ENCODE measurements at places on chromosomes 13 and 19.
A peak's percentile ranks its signal among the peaks of the same experiment; 100 is the strongest.

DNA sequence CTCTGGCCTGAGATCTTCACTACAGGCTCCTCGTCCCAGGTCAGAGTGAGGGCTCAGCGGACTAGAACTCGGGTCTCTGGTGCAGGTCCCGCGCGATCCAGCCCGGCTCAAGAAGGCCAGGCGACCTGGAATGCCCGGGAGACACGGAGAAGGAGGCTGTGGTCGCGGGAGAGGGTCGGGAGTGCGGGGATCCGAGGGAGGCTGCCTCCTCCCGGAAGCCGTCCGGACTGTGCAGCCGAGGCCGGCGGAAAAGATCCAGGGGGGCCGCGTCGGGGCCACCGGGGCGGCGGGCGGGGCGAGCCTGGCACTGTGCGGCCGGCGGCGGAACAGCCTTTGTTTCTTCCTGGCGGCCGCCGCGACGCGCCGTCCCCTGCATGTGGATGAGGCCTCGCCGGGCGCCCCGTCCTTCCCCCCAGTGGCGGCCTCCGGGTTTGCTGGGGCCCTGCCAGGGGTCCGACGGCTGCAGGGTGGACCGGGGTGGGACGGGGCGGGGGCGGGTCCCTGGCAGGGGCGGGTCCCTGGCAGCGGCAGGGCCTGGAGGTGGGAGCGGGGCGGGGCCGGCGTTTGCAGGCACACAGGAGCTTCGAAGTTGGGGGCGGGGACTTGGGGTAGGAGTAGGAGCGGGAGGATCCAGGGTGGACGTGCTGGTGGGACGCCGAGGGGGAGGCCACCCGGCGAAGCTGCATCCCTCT is 1.0 kb upstream of the SLC7A10 start:
- DNase-seq = no peak

DNA sequence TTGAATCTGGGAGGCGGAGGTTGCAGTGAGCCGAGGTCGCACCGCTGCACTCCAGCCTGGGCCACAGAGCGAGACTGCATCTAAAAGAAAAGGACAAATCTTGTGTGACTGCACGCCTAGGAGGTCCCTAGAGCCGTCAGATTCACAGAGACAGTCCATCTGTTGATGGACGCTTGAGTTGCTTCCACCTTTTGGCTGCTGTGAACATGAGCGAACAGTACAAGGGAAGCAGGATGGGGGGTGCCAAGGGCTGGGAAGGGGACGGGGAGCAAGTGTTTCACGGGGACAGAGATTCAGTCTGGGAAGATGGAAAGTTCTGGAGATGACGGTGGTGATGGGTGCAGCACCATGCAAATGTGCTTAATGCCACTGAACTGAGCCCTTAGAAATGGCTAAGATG is 78.7 kb downstream of the GNG7 start:
- no peak for DNase-seq

DNA sequence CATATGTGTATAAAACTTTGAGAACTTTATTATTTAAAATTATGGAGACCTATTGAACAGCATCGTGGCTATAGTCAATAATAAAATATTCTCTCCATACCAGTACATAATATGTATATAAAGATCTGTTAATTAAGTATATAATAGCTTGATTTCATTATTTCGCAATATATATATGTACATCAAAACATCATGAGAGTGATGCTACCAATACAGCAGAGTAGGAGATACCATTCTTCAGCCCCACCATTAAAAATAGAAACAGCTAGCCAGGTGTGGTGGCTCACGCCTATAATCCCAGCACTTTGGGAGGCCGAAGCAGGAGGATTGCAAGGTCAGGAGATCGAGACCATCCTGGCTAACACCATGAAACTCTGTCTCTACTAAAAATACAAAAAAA is 1755.3 kb upstream of the SPRY2 start:
- DNase-seq = no peak

GRCh38 chr13:92354583-92354982 is 872.0 kb upstream of the GPC6 start:
- DNase-seq = no peak

GRCh38 chr19:51418707-51419106 is 1.3 kb upstream of the SIGLEC10 start:
- no peak for DNase-seq

DNA sequence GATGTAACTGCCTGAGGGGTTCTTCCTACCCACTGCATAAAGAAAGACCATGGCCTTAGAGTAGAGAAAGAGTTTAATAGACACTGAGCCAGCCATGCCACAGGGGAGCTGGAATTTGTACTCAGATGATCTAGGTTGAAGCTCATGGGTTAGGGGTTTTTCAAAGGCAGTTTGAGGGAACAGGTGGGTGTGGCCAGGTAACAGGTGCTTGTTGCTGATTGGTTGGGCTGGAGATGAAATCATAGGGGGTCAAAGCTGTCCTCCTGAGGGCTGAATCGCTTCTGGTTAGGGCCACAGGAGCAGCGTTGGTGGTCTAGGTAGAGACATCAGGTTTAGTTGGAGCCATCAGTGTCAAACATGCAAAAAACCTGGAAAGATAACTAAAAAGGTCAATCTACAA is 59.2 kb upstream of the CSNK1A1L start:
- no peak for DNase-seq

GRCh38 chr13:112803422-112803821 is 113.6 kb downstream of the ATP11A start:
- peak; percentile 79 for DNase-seq

GRCh38 chr13:58298556-58299135 is 667.1 kb downstream of the PCDH17 start:
- DNase-seq = no peak

GRCh38 chr13:46598140-46598819 is 45.3 kb downstream of the LRCH1 start:
- peak; percentile 78 for DNase-seq

DNA sequence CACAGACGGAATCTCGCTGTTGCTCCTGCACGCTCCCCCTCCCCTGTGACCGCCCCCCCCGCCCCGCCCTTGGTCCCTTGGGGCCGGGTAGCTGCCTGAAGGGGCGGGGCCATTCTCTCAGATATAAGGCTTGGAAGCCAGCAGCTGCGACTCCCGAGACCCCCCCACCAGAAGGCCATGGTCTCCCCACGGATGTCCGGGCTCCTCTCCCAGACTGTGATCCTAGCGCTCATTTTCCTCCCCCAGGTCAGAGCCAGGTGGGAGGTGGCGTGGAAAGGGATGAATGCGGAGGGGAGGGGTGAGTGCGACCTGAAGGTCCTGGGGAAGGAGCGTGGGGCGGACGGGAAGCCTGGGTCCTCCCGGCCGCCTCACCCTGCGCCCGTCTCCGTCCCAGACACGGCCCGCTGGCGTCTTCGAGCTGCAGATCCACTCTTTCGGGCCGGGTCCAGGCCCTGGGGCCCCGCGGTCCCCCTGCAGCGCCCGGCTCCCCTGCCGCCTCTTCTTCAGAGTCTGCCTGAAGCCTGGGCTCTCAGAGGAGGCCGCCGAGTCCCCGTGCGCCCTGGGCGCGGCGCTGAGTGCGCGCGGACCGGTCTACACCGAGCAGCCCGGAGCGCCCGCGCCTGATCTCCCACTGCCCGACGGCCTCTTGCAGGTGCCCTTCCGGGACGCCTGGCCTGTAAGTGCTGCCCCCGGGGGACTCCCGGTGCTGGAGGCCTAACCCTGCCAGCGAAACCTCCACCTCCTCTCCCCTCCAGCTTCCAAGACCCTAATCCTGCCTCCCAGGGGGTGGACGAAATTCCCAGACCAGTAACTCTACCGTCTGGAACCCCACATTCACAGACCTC is at the start of gene DLL3:
TSS of gene DLL3 (plus strand) at position 150 of the 845 bp plus-strand sequence. CDS start at position 178, 28 bp downstream.
- no peak for DNase-seq

GRCh38 chr19:9627856-9628255 is 6.8 kb upstream of the ZNF561 start:
- DNase-seq = peak; percentile 43

DNA sequence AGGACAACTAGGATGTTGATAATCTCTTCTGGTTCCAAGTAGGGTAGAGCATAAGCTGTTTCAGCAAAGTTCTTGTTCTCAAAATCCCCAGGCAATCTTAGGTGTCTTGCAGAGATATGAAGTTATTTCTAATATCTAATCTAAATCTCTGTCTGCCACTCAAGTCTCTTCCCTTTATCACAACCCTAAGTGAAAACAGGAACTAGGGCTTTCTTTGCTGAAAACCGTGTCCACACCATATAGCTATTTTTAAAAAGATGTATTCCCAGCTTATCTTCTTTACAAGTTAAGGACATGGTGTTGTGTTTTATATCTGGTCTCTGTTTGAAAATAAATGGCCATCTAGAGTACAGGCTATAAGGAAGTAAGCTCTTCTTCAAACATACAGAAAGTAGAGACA is 11.3 kb upstream of the RNASEH2B start:
- DNase-seq = no peak

GRCh38 chr19:7197760-7198696 is 96.2 kb downstream of the INSR start:
- DNase-seq = peak; percentile 89

DNA sequence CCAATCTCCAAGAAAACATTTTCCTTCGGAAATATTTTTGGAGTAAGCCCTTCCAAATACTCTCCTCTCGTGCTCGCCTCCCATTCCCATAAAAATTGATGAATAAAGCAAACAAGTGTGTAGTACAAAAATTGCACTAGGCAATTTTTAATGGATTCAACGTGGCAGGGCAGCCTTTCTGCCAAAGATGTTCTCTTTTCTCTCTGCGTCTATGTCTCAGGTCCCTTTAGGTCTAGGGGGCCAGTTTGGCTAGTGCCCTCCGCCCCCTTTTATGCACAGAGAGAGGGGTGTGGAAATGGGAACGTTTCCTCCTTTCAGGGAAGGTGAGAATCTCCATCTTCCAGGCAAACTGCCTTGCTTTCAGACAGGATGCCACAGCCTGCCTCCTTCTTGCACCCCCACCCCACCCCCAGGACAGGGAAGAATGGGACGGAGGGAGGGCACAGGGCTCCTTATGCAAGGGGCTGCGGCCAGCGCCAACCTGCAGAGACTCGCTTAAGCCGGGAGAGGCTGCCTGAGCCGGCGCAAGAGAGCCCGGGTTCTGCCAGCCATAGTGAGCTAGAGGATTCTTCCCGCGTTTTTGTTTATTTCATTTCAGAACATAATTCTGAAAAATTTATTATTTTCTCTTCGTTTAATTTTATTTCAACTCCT is 2.7 kb upstream of the ZIC2 start:
- DNase-seq = no peak

DNA sequence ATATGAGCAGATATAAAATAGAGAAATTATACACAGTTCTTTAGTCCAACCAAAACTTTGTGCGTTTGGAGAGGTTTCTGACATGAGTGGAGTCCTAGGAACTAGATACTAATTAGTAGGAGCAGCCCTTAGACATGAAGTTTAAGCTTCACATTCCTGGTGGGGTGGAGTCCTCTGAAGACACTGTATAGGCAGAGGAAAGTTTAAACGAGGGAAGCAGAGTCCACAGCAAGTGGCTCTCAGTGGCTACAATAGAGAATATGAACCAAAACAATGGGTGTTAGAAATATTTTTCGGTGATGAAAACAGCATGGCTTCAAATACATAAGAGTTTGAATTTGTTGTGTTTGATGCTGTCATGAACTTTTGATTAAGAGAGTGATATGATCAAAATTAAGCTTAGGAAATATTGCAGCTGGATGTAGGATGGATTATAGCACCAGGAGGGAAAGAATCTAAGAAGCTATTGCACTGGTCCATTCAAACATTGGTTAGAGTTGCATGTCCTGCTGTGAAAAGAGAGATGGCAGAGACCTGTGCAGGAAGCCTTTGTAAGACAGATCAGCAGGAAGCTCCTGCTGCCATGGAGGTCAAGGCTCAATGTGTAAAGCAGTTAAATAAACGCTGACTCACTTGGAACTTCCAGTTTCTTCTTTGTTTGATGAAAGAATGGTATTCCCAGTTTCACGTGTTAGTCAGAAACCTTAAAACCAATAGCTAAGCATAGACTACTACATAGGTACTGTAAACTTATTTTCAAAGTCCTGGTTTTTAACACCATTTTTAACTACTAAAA is 175.2 kb downstream of the TDRD3 start:
- peak; percentile 37 for DNase-seq

Data from HL-60 (cell line).